ENCODE measurements at places on chromosomes 7 and 10.

- DNase-seq = no peak
Observed at GRCh38 chr10:70990681-70991080, 102.3 kb upstream of the PCBD1 start.

GRCh38 chr10:91536111-91536510, 96.8 kb downstream of the PPP1R3C start:
- no peak for DNase-seq

GRCh38 chr10:103969436-103969835, 2.5 kb downstream of the SLK start:
- DNase-seq = no peak

DNA sequence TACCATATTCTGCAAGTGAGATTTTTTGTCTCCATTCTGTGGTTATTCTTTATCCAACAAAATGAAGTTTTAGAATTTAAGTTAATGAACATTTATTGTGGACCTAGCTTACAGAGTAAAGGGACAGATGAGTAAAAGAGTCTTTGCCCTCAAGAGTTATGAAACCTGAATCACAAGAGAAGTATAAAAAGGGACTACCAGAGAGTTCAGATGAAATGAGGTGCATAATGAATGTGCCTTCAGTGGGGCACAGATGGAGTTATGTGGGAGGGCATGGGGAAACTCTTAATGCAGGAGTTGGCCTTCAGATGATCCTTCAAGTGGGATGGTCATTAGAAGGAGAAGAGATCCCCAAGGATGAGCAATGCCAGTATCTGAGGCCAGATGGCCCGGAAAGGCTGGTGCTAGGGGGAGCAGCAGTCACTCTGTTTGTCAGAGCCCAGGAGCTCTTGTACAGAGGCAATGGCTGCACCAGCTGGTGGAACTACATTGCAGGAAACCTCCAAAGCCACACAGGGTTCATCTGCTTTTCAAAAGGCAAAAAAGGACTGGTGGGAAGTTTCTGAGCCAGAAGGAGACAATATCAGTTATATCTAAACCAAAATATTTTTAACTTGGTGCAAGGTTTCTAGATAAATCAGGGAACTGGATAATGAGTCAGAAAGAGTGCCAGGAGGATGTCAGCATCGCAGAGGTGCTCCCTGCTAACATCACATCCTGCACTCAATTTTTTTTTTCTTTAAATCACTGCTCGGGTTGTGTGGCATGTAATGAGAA, 162.0 kb downstream of the KLF6 start:
- DNase-seq = no peak

DNA sequence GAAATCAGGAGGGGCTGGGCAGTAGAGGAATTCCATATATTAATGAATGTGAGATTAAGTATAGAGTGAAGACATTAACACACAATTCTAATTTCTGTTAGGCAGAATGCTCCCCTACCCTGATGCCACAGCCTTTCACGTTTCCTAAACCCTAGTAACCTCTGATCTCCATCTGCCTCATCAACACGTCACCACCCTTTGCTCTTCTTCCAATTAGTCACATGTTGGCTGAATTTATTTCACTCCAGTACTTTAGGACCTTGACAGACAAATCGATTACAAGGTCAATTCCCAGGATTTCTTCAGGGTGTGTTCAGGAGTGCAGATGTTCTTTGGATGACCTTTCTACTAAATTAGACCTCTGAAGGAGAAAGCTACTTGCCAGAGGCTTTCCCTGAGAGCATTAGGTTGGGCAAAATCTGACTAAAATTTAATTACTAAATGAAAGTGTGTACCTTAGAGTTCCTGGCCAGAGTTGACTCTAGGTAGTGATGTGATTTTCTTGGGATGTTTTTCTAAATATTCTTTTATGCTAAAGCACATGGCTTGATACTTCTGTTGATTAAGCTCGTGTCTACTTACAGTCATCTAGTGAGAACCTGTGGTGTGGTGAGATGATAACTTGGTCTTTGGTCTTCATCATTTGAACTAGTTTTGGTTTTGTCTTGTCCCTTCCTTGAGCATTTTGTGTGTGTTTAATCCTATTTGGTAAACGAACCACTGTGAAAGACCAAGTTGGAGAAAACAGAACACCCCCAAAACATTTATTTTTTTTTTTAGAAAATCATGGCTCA, 12.7 kb downstream of the AGR2 start:
- DNase-seq = no peak

GRCh38 chr10:122974543-122975064, 5.6 kb upstream of the PSTK start:
- DNase-seq = no peak

- DNase-seq = no peak
Observed at GRCh38 chr10:29628311-29628710, 6.5 kb downstream of the SVIL start.

GRCh38 chr10:43317422-43317821, 50.6 kb upstream of the RASGEF1A start:
- DNase-seq = no peak

DNA sequence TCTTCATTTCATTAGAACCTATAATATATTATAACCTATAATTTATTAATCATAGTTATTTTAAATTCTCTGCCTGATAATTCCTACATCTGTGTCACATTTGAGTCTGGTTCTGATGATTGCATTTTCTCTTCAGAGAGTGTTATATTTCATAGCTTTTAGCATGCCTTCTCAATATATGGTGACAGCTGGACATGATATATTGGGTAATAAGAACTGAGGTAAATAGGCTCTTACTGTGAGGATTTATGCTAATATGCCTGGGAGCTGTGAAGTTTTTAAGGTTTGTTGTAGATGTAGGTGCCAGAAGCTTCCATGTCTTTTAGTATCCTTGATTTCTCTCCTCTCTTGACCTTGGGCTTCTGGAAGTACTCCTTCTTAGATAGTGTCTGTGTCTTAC, 325.9 kb upstream of the SEMA3D start:
- no peak for DNase-seq

DNA sequence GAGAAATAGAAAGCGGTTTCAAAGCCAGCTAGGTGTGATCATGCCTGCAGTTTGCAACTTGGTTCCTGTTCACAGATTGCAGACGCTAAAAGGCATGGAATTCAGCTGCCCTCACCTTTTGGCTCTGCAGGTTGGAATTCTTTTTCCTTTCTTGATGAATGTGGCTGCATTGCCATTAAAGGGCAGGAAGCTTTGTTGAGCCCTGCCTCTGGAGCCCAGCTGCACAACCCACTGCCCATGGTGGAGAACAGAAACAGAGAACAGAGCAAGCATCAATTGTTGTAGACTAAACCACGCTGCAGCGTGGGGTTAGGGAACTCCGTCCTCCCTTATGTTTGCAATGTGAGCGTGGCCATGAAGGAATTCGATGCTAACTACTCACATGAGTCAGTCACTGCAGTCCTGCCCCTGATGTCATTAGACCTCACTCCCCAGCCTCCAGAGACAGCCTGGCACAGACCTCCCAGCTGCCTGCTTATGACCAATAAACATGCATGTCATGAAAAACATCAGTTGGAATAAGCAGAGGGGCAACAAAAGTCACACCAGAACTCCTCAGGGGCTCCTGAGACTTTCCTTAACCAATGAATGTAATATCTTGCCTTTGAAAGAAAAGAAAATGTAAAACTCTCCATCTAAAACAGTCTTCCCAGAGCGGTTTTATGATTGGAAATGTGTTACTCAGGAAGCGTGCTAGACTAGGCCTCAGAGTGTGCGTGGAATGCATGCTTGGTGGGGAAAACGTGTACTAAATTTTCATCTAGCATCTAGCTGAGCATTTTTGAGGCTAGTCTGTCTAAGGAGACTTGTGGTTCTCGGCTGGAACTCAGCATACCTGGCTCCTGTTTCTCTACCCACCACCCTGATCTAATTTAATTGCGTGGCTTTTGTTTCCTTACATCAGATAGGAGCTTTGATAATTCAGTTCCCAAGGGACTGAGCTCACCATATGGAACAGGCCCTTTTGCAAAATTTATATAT, 232.2 kb downstream of the KIAA1217 start:
- DNase-seq = no peak

DNA sequence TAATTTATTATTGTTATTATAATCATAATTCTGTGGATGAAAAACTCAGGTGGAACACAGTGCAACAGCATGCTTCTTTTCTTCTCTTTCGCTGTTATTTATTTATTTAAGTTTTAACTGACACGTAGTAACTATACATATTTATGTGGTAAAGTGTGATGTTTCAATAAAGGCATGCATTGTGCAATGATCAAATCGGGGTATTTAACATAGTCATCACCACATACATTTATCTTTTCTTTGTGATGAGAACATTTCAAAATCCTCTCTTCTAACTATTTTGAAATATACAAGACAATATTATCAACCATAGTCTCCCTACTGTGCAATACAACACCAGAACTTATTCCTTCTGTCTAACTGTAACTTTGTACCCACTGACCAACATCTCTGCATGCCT, 152.5 kb upstream of the LYZL1 start:
- DNase-seq = no peak

GRCh38 chr10:49158404-49158803, 24.6 kb upstream of the FAM170B start:
- no peak for DNase-seq

DNA sequence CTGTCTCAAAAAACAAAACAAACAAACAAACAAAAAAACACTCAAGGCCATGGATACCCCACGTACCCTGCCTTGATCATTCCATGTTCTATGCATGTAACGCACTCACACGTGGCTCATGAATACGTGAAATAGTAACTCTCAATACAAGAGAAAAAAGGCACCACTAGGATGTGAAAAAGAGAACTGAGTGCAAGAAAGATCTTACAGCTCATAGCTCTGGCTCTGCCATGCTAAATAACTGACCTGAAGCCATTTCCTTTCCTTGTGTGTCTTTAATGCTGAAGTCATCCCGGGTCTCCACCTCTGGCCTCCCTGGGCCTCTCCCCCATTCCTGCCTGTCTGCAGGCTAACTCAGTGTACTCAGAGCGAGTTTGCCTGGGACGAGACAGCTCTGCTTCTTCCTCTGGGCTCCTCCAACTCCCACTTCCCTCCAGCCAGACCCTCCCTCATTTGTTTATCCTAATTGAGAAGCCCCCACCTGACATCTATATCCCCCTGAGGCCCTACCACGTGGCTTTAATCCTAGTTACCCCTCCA, 117.3 kb downstream of the PRPF18 start:
- no peak for DNase-seq

GRCh38 chr7:144397086-144397485, 6.4 kb downstream of the NOBOX start:
- no peak for DNase-seq

GRCh38 chr10:22931948-22932347, 4.1 kb downstream of the ARMC3 start:
- DNase-seq = no peak

GRCh38 chr10:6239213-6239991, 36.7 kb downstream of the PFKFB3 start:
- peak; percentile 46 for DNase-seq

Measured in substantia nigra (tissue), 51 donors.